ENCODE measurements at places on chromosomes 4 and X.

DNA sequence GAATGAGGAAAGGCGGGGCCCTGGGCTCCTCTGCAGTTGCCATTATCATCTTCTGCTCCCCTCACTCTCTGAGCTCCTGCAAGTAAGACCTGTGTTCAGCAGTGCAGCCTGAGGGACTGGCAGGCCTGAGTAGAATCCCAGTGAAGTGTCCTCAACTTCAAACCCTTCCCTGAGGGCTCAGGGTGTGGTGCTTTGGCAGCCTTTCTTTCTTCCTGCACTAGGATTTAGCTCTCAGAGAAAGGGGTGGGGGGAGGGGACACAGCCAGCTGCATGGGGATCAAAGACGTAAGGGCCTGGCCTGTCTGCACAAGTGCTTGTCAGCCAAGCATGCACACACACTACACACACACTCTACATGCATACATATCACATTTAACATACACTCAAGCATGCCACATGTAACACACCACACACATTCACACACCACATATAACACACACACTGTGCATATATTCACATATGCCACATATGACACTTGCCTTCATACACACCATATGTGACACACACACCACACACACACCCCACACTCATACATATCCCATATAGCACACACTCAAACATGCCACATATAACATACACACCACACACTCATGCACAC, 223.4 kb upstream of the RPL34 start:
- DNase-seq: no peak

GRCh38 chrX:155215443-155216178, 649 bp upstream of the VBP1 start:
- no peak for DNase-seq

DNA sequence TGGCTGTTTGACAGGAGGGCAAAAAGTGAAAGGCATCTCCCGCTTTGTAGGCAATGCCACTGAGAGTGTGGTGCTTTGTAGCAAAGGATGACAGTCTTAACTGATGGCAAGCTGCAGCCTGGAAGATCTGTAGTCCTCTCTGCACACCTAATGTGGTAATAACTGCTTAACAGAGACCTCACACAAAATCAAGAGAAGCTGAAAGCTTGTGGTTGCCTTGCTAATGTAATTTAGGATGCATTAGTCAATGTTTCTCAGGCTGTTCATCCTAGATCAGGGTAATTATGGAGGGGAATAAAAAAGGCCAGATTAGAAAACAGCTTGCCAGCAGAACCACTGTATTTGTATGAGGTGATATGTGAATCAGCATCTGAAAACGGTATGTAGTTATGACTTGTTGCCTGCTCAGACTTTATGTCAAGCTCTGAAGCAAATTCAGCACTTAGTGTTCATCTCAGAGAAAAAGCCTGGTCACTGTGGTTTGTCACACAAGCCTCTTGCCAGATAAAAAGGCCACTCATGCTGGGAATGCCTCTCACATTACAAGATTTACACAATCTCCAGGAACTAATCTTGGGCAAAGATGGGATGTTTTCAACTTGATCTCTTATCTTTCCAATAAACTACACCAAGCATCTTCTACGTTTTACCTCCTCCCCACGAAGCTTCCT, 130.8 kb downstream of the ENOX2 start:
- no peak for DNase-seq

GRCh38 chr4:73508651-73509050, 27.1 kb downstream of the AFM start:
- no peak for DNase-seq

- DNase-seq: no peak
Measured at GRCh38 chrX:65686236-65686635, 18.8 kb downstream of the MSN start.

- DNase-seq: no peak
Measured at GRCh38 chrX:132118358-132118757, 9.5 kb downstream of the FRMD7 start.

GRCh38 chrX:17817251-17817650, 43.8 kb downstream of the RAI2 start:
- no peak for DNase-seq

- DNase-seq: peak; percentile 42
Measured at GRCh38 chr4:175622887-175623286, 189.2 kb downstream of the GPM6A start.

- DNase-seq: no peak
Measured at GRCh38 chrX:129769467-129770154, 10.1 kb upstream of the SASH3 start.

DNA sequence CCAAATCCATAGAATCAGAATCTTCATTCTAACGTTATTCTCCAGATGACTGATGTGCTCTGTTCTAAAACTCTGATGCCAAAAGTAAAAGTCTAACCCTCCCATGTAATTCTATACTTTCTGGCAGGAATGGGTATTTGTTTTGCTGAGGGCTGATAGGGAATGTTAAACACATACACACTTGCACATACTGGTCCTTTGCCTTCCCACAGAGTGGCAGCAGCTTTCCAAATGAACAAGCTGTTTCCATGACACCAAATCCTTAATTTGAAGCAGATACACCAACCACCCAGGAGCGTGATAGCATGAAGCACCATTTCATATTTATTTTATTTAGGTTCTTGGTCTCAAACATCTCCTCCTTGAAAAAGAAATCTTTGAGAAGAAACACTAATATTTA, 155.5 kb upstream of the PRDX4 start:
- DNase-seq: no peak

DNA sequence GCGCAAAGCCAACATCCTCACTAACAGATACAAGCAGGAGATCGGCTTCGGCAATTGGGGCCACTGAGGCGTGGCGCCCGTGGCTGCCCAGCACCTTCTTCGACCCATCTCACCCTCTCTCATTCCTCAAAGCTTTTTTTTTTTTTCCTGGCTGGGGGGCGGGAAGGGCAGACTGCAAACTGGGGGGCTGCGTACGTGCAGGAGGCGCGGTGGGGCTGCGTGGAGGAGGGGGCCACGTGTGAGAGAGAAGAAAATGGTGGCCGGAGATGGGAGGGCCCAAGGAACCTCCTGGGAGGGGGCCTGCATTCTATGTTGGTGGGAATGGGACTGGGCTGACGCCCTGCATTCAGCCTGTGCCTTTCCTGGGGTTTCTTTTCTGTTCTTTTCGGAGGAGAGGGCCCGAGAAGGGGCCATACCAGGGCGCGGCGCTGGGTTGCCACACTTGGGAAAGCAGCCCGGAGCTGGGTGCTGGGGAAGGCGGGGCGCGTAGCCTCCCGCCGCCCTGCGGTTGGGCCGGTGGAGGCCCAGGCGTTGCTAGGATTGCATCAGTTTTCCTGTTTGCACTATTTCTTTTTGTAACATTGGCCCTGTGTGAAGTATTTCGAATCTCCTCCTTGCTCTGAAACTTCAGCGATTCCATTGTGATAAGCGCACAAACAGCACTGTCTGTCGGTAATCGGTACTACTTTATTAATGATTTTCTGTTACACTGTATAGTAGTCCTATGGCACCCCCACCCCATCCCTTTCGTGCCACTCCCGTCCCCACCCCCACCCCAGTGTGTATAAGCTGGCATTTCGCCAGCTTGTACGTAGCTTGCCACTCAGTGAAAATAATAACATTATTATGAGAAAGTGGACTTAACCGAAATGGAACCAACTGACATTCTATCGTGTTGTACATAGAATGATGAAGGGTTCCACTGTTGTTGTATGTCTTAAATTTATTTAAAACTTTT, 4.5 kb downstream of the MID1IP1 start:
- DNase-seq: peak; percentile 81

DNA sequence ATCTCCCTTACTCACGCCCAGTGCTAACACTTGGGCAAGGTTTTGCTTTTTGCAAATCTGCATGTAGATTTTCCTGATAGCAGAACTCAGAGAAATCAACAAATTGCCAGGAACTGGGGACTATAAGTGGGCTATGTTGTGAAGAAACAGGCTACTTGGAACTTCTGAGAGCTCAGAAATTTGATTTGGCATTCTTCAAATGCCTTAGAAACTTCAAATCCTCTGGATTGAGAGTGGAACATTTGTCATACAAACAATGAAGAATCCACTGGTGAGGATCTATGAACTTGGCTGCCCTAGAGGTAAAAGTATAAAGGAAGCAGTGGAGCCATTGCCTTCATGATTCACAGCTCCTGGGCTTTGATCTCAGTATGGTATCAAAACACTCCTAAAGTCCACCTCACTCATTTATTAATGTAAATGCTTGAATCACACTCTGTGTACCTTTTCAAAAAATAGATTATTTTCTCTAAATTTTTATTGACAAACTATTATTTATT, 126.0 kb downstream of the GLRA3 start:
- no peak for DNase-seq

GRCh38 chrX:146934256-146934655, 119.7 kb upstream of the CXorf51A start:
- DNase-seq: no peak

GRCh38 chr4:170270628-170271027, 180.9 kb upstream of the AADAT start:
- DNase-seq: no peak

GRCh38 chr4:18366136-18366535, 344.6 kb upstream of the LCORL start:
- no peak for DNase-seq

DNA sequence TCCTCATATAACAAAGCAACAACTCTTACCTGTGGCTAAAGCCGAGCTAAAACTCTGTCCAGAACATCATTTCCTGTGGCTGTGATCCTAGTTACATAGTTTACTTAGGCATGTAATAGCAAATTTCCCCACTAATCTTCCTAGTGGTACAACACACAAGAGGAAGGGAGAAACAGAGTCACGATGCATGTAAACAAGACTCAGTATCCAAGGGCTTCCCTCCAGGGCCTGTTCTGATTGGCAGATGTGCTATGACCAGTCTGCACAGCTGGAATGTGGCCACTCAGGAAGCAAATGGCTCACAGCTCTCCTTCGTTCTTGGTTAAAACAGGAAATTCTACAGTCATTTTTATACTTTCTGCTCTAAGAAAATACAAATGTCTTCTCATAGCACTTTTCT, 49.2 kb upstream of the PRSS48 start:
- no peak for DNase-seq

DNA sequence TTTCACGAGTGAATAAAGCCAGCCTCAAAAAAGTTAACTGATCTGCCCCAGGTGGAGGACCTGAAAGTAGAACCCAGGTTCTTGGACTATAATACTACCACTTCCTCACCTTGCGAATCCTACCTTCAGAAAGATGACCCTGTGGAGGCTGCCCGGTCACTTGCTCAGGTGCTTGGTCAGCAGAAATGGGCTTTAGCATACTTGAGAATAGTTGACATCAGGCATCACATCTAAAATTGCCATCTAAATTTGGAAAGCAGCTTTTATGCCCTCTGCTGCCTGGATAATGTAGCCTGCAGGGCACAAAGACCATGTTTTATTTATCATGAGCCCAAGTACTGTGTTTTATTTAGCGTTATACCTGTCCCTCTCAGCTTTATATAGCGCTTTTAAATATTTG, 3.0 kb downstream of the BCLAF3 start:
- DNase-seq: no peak

DNA sequence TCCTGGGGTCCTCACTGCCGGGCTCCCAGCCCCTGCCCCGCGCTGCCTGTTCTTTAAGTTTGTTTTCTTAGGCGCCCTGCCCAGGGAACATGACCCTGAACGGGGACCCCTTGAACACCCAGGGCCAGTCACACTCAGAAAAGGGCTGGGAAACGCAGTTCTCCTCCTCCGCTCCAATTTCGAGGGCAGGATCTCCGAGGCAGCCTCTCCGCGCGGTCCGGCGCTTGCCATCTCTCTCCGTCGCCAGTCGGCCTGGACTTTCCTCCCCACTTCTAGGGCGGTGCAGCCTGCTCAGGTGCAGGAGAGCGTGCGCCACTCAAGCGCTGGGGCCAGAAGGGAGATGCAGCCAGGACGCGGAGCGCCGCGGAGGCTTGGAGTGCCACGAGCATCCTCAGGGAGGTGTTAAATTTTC, 9.9 kb downstream of the PRDM8 start:
- no peak for DNase-seq

GRCh38 chrX:7115557-7115956, 32.0 kb upstream of the STS start:
- no peak for DNase-seq

DNA sequence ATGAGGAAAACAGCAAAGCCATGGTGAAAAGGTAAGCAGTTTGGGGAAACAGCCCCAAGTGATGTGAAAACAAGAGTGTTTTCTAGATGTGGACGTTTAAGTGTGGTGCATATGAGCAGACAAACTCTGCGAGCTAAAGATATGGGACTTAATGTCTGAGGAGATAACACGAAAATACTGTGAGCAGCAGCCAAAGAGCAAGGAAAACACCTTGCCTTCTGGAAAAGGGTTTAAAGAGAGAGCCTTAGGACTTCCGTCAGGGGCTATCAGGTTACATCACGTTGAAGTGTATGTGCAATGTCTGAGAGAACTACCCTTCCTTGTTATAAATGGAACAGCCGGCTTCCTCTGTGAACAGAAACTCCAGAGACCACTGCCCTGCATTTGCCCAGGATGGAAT, 54.2 kb downstream of the LEF1 start:
- DNase-seq: no peak

DNA sequence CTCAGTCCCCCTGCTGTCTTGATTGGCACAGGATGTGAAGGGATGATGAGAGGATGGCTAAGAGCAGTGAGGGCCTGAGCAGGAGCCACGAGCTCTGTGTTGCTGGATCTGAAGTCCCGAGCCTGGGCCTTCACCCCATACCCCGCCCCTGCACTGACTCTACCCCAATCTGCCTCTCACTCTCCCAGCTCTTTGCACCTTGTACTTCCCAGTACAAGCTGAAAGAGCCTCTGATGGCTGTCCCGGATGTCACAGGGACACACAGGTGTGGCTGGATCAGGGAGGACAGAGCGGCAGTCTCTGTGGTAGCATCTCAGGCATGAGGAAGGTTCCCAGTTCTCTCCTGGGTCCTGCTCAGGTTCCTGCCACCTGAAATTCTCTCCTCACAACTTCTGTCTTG, 103.6 kb downstream of the CHIC2 start:
- no peak for DNase-seq

DNA sequence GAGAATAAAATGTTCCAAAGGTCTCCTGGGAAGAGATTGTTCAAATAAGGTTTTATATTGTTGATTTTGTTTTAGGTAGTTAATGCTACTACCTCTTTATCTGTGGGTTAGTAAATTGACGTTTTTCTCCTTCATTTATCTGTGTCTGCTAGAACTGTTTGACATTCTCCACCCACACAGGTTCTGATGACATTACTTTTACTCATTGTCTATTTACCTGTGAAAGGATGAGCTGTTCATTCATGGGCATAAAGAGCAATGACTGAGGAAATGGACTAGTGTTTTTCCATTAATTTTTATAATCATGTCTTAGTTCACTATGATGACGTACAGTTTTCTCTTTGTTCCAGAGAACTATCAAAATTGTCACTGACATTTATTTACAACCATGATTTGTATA, 75.6 kb downstream of the CPE start:
- DNase-seq: no peak

- no peak for DNase-seq
Measured at GRCh38 chr4:70759126-70759525, 37.4 kb downstream of the RUFY3 start.

DNA sequence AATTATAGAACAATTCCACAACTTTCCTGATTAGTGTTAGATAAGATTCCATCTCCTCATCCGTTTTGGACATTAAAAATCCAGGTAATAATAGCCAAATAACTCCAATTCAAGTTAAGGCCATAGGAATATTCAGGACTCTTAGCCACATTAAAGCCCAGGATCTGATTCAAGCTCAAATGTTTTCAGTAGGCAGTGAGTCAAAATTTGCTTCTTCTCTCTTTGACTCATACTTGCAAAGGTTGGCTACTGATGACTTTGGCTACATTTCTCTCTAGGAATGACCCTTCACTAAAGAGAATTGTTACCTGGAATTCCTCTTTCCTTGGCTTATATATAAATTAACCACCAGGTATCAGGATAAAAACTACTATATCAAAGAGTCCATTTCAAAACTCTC, 354.9 kb upstream of the HS3ST1 start:
- no peak for DNase-seq

Data from T47D (cell line).